ENCODE measurements at places on chromosomes 16 and 17. TPM values are rescaled to one million over a fixed set of nuclear protein-coding genes. Genes with fewer than 3 reads are reported as not detected.

DNA sequence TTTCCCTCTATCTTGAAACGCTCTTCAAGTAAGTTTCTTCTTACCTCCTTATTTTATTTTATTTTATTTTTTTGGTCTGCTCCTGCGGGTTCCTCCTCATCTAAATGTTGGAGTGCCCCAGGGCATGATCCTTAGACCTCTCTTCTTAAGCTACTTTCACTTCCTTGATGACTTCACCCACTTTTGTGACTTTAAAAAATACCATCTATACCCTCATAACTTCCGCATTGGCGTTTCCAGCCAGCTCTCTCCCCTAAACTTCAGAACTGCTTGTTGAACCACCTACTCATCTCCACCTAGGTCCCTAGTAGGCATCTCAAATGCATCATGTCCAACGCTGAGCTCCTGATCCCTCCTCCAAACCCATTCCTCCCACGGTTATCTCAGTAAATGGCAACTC lies 51.4 kb upstream of the NFAT5 start:
- no peak for DNase-seq

DNA sequence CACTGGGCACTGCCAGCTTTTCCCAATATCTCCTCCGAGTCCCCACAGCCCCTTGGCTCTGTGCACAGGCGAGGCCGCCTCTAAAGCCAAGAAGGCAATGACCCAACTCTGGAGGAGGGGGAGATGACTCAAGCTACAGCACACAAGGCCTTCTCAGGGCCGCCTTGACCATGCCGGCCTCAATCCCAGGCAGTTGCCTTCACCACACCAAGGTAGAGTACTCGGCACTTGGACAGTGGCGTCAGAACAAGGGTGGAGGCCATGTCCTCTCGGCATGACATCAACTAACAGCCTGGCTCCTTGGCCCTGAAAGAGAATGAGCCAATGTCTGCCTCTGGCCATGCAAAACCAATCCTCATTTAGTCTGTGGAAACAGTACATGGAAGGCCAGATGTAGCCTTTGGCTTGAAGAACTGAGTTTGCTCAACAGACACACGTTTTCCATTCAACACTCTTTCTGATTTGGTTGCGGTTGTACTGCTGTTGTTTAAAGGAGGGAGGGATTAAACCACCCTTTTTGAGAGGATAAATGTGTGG lies 139.6 kb downstream of the XYLT1 start:
- DNase-seq = no peak

Gene LPO
- total RNA-seq = not detected

GRCh38 chr16:3548445-3548844 lies 28.8 kb downstream of the NLRC3 start:
- no peak for DNase-seq

DNA sequence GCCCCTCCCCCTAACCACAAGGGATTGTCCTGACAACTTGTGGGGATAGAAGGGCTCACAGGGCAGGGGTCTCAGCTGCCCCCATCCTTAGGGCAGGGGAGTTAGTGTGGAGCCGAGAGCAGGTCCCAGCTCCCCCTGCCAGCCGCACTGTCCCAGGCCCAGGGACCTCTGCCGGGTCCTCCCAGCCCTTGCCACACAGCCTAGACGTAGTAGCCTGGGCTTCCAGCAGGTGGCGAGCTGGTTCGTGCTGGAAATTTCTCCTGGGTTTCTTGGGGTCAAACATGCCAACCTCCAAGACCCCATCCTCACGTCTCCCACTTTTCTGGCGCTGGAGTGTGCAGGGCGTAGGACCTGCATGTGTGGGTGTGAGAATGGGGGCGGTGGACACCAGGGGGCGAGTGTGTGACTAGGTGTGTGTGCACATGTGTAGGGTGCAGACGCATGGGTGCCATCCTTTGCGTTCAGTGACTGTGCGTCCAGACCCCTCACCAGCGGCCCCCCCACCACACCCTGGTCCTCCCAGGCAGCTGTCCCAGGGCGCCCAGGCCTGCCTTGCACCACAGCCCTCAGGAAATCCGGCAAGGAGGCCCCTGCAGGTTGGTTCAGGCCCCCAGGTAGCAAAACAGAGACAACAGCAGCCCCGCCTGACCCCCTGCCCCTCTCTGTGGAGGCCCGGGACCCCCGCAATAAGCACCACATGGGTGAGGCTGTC lies 29.5 kb downstream of the SBK1 start:
- peak; percentile 3 for DNase-seq

- no peak for DNase-seq
These were observed 156.6 kb downstream of the GSG1L start for GRCh38 chr16:27906883-27907282.

GRCh38 chr17:60769327-60769726 lies 91.7 kb downstream of the BCAS3 start:
- no peak for DNase-seq

Gene MFAP4
- total RNA-seq = 3.7 TPM

GRCh38 chr17:80649672-80650330 lies 105.2 kb downstream of the RPTOR start:
- peak; percentile 83 for DNase-seq

Gene CTRB1
- not detected for total RNA-seq

Measured in astrocyte (in vitro differentiated cells and primary cell).